ENCODE measurements at places on chromosomes 2 and 18.

DNA sequence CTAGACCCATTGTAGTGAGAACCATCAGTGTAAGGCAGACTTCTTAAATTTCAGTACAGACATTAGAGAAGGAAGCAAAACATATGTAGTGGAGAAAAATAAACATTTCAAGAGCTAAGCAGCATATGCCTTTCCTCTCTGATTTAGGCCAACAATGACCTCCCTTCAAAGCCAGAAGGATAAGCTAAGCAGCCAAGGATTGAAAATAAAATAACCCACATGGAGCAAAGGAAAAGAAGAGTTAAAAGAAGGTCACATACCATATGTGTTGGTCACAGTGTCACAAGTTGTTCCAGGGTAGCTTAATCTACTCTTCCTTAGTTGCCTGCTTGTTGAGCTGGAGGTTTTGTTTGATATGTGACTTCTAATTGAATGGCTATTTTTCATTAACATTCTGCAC, 15.6 kb upstream of the LAMA1 start:
- no peak for DNase-seq

GRCh38 chr2:152391318-152391717, 56.3 kb downstream of the FMNL2 start:
- no peak for DNase-seq

GRCh38 chr18:79528846-79529245, 133.1 kb downstream of the NFATC1 start:
- DNase-seq: peak; percentile 61

GRCh38 chr2:26591619-26592505, 49.3 kb downstream of the CIB4 start:
- DNase-seq: no peak

- DNase-seq: no peak
Measured at GRCh38 chr2:50691513-50691912, 340.4 kb downstream of the NRXN1 start.

- no peak for DNase-seq
Measured at GRCh38 chr2:108835040-108835439, 48.5 kb downstream of the CCDC138 start.

- DNase-seq: no peak
Measured at GRCh38 chr2:225006730-225007129, 35.5 kb downstream of the DOCK10 start.

DNA sequence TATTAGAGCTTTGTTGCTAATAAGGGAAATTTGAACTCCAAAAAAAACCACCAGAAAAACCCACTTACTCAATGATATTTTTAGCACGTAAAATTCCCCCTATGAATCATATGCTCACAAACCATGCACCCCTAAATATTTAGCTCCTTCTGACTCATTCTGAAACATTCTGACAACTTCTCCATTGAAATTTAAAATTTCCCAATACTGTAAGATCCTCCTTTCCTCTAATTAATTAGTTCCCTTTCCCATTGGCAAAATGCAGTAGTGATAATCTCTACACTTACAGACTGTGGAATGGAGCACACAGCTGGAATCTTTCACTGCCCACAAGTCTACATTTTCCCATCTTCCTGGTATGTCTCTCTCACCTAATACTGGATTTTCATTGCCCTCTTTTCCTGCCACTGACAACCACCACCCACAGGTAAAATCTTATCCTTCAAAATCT, 215.8 kb upstream of the ACVR2A start:
- peak; percentile 50 for DNase-seq
